Right forelimb (tissue), 1 donor: ENCODE measurements at places on chromosomes 16 and 17.

- DNase-seq = no peak
These were observed 67.6 kb upstream of the ANKFN1 start for GRCh38 chr17:56085576-56086267.

DNA sequence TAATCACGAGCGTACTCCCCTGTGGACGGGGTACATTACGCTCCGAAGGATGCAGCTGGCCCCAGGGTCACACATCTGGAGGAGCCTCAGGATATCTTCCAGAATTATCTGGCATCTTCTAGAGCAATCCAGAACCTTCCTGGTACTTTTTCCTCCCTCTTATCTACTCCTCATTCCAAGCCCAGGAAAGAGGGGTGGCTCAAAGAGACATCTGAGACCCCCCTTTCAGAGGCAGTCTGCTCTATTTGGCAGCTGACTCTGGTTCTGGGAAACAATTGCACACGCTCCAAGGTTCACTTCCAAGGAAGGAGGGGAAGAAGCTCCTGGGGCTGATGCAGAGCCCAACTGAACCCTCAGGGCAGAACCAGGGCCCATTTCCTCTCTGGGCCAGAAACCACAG is 14.9 kb downstream of the RBFOX3 start:
- no peak for DNase-seq

DNA sequence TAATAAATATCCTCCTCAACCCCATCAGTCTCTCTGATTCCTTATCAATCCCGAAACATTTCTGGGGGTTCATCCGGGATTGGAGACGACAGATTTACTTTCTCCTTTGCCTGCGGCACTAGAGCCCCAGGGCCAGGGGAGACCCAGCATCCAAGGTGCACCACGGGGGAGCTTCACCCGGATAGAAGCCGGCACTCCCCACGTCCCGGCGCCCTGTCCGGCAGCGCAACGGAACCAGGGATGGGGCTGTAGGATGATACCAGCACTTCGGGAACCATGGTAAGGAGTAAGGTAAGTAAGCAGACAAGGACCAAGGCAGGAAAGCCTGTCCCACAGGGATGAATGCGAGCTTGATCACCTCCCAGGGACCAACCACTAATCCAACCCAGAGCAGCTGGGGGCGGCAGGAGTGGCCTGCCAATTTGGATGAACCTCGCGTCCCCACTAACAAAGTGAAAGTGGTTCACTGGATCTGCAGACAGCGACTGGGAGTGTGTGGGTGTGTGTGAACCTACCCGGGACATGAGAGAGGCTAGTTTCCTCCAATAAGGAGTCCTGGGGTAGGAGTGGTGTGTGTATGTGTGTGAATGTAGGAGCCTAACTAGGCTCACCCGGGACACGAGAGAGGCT is 11.9 kb downstream of the POLR3K start:
- no peak for DNase-seq

GRCh38 chr16:69820926-69821541 is 58.9 kb downstream of the WWP2 start:
- peak; percentile 71 for DNase-seq

GRCh38 chr16:88412766-88413165 is 30.0 kb downstream of the ZNF469 start:
- DNase-seq = no peak

GRCh38 chr16:73064212-73064993 is 16.5 kb upstream of the ZFHX3 start:
- DNase-seq = no peak

DNA sequence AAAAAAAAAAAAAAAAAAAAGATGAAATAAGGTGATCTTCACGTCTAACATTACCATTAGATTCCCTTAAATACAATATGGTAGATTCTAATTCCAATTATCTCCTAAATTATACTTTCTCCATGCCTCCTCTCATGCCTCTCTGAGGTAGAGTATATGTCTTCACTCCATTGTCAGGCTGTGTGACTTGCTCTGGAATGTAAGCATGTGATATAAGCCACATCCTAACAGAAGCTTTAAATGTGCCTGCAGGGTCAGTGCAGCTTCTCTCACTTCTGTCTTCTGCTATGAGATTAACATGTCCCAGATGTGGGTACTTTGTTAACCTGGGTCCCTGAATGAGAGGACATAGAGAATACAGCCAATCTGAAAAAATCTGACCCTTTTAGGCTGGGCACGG is 32.6 kb downstream of the MED13 start:
- no peak for DNase-seq

GRCh38 chr16:57061084-57061905 is 31.1 kb upstream of the CPNE2 start:
- peak; percentile 57 for DNase-seq

GRCh38 chr17:48134912-48135480 is 27.4 kb downstream of the SNX11 start:
- DNase-seq = no peak

DNA sequence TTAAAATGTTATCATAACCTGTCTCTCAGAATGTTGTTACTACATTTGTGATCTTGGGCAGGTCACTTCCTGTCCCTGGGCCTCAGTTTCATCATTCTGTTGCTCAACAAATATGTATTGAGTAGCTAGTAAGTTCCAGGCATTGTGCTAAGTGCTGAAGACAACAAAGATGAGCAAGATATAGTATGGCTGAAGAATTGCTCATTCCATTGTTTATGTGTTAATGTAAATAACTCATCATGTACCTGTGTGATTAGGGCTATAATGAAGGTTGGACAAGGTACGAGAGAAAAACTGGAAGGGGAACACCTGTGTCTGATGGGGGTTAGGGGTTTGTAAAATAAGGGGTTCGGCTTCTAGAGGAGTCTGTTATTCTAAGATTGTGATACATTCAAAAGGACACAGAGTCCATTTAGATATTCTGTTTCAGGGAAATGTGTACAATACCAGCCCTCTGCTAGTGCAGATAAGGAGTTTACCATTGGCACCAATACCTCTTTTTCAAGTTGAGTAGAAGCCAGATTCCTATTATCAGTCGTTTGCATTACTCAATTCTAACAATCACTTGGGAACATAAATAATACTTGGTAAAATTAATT is 20.0 kb downstream of the TUBG1 start:
- DNase-seq = no peak

- no peak for DNase-seq
These were observed 46.5 kb downstream of the PPM1E start for GRCh38 chr17:58802188-58802587.

- no peak for DNase-seq
These were observed 2.9 kb downstream of the RGS11 start for GRCh38 chr16:272633-273546.

GRCh38 chr17:41650794-41651624 is 26.6 kb upstream of the KRT17 start:
- no peak for DNase-seq

DNA sequence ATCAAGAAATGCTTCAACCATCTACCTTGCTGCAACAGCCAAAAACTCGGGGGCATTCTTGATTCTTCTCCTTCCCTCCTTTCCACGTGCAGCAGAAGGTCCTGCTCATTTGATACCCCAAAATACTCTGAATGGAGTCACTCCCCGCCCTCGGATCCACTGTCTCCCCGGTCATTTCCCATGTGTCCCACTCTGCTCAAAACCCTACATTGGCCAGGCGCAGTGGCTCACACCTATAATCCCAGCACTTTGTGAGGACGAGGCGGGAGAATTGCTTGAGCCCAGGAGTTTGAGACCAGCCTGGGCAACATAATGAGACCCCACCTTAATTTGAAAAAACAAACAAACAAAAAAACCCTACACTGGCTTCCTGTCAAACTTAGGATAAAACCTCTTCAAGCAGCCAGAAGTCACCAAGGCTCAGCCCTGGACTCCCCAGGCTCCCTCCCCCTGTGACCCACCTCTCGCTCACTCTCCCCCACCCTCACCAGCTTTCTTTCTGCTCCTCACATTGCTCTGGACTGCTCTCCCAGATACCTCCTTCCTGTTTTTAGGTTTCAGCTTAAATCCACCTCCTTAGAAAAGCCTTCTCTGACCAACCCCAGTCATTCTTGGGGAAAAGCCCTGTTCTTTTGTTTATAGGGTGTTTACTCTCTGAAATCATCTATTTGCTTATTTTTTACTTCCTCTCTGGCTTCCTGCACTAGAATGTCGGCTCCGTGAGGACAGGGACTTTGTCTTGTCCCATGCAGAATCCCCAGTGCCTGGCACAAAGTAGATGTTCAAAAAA is 2.8 kb downstream of the SLC13A2 start:
- DNase-seq = no peak

DNA sequence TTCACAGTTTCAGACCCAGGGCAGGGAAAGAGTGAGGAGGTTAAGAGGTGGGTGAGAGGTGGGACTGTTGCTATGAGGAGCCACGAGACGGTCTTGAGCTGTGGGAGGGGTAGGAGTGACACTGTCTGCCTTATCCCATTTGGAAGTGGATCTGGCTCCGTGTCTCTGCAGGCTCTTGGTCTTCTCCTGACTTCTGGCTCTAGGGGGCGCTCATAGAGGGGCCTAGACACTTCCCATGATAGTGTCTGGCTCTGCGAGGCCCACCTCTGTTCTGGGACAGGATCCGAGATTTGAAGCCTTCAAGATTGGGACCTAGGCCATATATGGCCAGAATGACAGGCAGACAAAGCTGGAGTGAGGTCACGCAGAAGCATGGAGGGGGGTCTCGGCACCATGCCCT is 204.5 kb downstream of the GSG1L start:
- no peak for DNase-seq

- no peak for DNase-seq
These were observed 102.9 kb upstream of the NPEPPS start for GRCh38 chr17:47427985-47428384.

- DNase-seq = peak; percentile 89
These were observed at the start of gene TANGO6 for GRCh38 chr16:68843482-68844210. Gene TANGO6 (plus strand): TSS chr16:68843531. CDS start chr16:68843618, 87 bp downstream.

DNA sequence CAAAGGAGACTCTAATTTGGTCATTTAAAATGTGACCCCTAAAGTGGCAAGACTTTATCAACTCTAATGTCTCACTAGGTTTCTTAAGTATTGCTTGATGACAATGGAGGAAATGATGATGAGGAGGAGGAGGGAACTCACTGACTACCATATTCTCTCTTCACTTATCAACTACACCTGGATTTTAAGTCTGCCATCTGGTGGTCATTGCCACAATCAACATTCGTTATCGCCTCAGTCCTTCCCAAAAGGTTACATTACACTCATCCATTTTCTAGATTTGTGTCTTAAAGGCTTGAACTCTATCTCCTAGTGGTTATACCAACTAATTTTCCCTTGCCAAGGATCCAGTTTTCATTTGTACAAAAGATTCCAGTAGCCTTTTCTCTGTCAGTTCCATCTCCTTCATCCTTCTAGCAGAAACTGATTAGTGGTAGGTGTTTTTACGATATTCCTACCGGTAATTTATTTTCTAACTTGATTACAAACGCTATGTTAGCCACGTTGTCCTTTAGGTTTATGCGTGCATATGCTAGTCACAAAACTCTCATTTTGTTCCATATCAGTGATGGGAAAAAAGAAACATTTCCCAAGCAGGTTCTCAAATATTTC is 114.6 kb upstream of the NOG start:
- no peak for DNase-seq

GRCh38 chr16:58088091-58088490 is 41.1 kb downstream of the CFAP20 start:
- DNase-seq = peak; percentile 75

DNA sequence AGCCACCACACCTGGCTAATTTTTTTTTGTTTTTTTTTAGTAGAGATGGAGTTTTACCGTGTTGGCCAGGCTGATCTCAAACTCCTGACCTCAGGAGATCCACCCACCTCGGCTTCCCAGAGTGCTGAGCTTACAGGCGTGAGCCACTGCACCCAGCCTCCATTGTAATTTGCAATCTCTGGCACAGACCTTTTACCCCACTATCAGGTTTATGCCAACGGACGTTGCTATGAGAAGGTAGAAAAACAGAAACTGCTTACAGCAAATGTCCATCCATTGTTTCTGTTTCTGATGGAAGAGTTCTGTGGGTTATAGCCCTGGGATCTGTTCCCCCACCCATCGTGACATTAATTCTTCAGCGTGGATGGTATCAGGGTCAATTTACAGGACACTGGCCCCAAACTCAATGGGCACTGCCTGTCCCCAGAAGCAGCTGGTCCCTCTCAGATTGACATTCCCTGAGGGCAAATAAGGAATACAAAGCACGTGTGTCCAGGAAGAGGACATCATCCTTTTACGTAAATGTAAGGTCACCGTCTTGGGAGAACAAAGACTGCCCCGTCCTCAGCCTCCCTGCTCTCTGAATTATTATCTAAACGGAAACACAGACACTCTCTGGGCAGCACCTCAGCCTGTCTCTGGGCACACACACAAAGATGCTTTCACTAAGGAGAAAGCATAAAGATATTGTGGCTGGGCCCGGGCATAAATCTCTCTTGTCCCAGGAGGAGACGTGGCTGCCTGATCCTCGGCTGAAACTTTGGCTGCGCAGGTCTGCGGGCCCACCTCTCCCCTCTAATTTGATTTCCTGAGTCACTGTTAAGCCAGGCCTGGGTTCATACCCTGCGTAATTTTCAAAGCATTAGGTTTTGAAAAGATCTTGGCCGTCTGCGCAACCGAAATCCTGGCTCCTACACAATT is 5.2 kb downstream of the KCNG4 start:
- DNase-seq = peak; percentile 57

DNA sequence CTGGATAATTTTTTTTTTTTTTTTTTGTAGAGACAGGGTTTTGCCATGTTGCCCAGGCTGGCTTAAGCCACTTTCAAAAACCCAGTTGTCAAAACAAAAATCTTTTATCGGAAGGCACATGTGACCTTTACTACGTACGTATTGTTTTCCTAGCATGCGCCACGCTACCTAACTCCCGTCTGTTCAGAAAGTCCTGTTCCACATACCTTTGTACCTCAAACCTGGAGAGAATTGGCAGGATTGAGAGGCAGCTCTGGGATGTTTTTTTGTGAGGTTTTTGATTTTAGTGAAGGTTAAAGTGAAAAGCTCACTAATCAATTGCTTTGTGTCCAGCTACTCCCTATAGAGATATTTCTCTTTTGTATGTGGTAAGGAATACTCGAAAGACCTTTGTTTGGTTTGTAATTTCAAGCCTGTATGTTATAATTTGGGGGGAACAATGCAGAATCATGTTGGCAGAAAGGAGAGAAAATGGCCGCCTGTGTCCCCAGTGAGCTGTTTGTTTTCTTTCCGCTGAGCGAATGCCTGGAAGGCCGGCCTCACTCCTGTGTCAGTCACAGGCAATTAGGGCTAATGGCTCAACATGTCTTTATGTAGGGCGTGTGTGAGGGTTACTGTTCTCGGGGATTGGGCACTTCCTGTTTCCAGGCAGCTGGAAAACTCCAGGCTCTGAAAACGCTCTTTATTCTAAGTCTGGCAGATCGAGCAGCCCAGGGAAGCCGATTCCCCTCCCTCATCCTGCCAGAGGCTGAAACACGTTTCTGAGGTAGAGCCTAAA is 60.8 kb upstream of the CLEC18A start:
- DNase-seq = peak; percentile 84

GRCh38 chr17:2705263-2705662 is 6.3 kb downstream of the CLUH start:
- DNase-seq = no peak
